ENCODE measurements at places on chromosomes 7 and 10.

DNA sequence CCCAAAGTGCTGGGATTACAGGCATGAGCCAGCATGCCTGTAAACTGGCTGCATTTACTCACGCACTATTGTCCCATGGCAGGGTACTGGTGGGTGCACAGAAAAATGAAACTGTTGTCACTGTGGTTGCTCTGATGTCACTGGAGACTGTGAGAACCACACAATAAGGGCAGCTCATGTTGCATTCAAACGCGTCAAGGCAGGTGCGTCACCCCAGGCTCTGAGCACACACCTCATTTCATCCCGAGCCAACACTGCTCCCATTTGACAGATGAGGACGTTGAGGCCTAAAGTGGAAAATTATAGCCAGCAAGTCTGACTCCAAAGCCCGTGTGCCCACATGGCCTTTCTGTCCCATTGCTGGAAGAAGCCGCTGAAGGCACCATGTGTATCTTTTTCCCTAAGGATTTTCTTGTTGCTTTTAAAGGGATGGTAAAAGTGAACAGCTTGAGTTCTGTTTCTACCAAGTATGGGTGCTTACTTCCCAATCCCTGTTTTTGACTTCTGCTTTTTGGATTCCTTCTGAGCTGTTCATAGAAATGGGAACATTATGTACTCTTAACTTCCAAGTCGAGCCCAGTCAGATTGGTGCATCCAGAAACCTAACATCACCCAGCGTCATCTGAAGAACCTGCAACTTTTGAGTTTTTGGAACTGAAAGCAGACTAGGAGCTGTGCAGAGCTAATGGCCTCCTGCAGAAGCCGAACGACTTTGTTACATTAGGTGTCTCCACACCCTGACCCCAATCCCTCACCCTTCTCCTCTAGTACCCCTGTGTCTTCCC, 60.1 kb upstream of the CARD11 start:
- DNase-seq: no peak

- peak; percentile 55 for DNase-seq
Measured at GRCh38 chr10:122164815-122165483, 106.1 kb upstream of the BTBD16 start.

DNA sequence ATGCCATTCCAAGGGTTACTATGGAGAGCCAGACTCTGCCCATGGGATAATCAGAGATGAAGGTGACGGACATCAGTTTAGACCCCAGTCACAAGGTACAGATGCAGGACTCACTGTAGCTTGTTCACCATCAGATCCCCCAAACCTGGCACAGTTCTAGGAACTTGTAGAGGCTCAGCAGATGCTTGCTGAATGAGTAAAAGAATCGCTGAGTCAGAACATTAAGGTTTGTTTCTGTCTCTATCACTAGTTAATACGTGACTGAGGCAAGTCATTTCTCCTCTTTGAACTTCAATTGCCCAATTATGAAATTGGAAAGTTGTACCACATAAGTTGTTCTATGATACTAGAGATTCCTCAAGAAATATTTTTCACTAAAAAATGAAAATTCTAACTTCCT, 65.1 kb downstream of the PPP1R3C start:
- no peak for DNase-seq

GRCh38 chr7:94540428-94540827, 30.8 kb downstream of the CASD1 start:
- DNase-seq: no peak

DNA sequence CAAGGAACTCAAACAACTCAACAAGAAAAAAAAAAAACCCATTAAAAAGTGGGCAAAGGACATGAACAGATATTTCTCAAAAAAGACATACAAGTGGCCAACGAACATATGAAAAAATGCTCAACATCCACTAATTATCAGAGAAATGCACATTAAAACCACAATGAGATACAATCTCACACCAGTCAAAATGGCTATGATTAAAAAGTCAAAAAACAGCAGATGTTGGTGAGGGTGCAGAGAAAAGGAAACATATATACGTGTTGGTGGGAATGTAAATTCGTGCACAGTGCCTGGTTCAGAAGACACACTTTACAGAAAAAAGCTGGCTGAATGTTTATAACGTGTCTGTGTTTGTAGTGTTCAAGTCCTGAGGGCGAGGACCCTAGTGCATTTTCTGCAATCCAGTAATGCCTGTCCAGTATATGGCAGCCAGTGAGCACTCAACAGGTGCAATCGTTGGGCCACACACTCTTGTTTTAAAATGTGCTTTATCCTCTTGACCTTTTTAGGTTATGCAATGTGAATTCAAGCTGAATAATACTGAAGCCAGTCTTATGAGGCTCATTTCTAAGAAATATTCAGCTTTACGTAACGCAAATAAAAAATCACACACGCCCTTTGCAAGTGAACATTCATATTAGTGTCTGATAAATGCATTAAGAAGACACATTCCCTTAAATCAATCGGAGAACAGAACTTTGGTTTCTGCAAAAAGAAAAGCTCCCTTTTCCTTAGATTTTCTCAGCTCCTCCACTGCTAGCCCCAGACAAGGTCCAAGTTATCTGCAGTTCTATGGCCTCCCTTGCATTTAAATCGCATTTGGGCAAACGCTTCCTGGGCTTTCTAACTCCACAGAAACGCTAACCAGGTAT, 813 bp upstream of the MTURN start:
- DNase-seq: no peak

DNA sequence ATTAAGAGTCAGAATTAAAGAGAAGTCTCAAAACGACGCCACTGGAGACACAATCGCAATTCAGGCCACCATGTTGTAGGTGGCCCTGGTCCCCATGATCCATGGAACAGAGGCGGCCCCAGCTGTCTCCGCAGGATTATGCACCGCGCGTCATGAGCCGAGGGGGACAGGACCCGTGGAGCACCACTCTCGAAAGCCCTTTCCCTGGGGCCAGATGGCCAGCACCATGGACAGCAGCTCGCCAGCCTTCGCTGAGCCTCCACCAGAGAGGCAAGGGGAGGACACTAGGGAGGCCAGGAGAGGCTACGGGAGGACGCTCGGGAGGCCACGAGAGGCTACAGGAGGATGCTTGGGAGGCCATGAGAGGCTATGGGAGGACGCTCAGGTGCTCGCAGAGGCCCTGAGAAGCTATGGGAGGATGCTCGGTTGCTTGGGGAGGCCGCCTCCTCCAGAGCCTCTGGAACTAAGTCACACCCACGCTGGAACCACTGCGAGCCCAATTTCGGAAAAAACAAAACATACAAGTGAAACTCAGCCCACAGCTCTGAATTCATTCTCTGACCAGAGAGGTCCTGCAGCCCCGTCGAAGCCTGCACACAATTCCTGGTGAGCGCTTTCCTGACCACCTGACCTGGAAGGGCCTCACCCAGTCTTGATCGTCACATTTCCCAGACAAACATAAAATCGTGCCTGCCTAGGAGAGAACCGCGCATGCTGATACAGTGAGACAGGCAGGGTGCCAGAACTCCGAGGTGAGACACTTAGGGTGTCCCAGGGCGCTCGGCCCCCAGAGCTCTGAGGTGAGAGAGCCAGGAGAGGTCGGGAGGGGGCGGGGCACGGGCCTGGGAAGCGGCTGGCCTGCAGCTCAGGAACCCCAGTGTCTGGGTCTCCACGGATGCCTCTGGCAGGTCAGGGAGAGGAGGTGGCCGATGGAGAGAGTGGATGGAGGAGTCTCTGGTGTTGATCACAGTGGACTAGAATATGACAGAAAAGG, 224.4 kb downstream of the PTPRN2 start:
- DNase-seq: no peak

- DNase-seq: no peak
Measured at GRCh38 chr10:30963992-30964930, 67.4 kb downstream of the ZNF438 start.

DNA sequence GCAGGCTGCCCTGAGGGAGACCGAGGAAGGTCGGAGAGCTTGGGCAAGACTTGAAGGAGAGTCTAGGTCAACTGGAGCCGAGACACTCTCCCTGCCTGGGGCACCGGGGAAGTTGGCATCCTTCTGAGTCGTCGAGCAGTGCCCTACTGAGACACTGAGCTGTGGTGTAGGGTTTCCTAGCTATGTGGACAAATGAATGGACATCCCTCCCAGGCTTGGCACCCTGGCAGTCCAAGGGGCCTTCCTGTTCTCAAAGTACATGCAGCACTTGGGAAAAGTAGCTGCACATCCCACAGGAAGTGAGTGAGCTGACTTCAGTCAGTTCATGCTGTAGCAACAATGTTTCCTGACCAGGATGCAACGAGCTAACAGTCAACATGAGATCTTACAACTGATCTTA, 57.2 kb upstream of the INPP5A start:
- DNase-seq: no peak

- DNase-seq: no peak
Measured at GRCh38 chr10:58384095-58384494, 1.1 kb upstream of the TFAM start.

DNA sequence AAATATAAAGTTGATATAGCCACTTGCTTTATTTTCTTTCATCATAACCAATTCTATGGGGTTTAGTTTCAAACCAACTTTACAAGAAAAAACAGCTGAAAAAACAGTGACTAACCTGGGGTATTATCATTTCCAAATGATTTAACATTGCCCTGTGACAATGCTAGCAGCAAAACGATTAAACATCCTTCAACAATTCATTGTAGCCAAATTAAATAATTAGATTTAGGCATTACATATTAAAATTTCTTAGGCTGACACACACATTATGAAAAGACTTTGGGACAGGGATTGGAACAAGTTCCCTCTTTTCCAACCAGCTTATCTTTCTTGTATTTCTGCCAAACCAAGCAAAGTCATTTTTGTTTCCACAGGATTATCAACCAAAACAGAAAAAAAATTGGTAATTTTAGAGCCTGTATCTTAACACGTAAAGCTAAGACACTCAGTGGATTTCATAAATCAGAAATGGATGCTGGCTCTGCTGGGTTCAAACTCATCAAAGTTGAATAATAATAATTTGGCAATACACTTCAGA, 84.0 kb downstream of the SEMA3D start:
- no peak for DNase-seq
